ENCODE measurements at places on chromosomes 2 and 18.
A peak's percentile ranks its signal among the peaks of the same experiment; 100 is the strongest.

DNA sequence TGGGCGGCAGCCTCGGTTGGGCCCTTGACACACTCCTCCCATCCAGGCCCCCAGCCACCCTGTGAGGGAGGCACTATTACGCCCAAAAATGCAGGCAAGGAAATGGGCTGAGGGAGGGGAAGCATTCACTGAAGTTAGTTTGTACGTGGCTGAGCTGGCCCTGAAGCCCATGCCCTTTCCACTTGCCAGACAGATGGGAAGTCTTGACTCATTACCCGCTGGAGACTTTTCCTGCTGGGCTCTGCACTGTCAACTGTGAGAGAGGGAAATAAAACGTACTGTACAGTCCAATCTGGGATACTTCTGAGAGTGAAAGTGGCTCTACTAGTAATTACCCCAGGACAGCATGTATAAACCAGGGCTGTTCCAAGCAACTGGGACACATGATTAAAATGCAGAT lies 125.9 kb downstream of the MSH2 start:
- DNase-seq: no peak

DNA sequence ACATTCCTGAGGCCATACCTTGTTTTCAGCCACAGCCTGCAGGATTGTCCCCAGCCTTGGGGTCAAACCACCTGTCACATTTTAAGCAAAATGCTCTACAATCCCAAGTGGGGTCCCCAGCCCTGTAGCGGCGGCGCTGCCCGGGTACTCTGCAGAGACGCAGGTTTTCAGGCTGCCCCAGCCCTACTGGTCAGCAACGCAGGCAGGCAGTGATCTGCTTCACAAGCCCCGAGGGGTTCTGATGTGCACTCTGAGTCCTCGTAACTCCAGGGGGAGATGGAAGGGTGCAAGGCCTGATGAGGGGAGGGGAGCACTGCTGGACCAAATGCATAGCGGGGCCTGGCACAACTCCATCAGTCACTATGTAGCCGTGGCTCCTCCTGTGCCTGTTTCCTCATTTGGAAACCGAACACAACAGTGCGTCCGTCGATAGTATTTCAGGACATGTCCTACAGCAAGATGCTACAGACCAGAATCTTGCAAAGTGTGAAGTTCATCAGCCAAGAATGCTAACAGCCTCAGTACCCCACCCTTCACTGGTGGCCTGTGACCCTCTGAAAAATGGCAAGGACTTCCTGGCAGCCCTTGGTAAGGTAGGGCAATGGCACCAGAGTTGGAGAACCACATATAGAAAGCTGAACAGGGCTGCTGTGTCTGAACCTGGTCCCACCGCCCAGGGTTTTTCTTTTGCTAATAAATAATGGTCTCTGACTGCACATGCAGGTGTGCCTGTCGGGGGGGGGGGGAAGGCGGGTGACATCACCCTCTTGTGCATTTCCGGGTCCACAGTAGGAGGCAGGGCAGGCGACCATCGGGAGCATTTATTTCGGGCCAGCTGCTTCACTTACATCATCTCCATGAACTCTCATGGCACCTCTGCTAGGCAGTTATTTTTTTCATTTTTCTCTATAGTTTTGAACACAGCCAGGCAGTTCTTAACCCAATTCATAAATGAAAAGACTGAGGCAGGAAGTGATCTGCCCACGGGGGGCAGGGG lies 50.6 kb upstream of the TFCP2L1 start:
- no peak for DNase-seq

DNA sequence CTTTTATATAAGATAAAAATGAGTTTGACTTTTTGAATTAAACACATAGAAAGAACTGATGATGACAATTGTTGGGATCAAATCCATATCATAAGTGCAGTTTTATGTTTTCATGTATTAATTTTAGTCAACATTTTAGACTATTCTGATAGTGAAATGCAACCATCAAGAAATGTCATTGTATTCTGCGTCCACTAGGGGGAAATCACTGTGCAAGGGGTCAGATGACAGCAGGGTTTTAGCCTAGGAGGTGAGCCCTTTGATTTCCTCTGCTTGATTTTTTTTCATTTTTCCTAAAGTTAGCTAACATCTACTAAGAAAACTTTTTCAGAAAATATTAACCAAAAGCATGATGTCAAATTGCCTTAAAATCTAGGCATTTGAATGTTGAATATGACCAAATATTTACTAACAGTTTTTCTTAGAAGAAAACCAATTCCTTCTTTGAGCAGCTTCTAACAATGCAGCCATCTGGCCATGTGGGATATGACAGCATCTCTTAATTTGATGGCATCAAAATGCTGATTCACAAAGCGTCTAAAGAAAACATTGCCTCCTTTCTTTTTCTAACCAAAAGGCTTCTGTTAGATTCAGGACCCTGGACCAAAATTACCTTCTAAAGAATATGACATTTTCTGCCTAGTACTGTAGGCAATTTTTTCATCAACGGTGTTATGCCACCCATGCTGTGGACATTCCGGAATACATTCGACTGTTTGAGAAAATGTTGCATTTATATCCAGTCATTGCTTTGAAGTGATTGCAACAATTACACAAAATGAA lies 141.5 kb downstream of the SPHKAP start:
- DNase-seq: peak; percentile 7

- DNase-seq: peak; percentile 52
Measured at GRCh38 chr2:16635791-16636699, 29.6 kb downstream of the CYRIA start.

DNA sequence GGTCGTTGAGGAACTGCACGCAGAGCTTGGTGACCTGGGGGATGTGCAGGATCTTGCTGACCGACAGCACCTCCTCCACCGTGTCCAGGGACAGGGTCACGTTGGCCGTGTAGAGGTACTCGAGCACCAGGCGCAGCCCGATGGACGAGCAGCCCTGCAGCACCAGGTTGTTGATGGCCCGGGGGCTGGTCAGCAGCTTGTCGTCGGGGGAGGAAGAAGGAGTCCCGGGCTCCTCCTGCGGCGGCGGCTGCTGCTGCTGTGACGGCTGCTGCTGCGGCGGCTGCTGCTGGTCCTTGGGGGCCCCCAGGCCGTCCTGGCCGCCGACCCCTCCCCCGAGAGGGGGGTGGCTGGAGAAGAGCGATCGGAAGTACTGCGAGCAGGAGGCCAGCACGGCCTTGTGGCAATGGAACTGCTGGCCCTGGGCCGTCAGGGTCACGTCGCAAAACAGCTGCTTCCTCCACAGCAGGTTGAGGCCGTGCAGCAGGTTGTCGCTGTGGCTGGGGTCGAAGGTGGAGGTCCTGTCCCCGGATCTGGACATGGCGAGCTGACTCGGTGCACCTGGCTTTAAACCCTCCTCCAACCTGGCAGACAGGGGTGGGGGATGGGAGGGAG lies 2.7 kb downstream of the KLHL14 start:
- no peak for DNase-seq

GRCh38 chr2:12348216-12348615 lies 368.5 kb upstream of the TRIB2 start:
- no peak for DNase-seq

DNA sequence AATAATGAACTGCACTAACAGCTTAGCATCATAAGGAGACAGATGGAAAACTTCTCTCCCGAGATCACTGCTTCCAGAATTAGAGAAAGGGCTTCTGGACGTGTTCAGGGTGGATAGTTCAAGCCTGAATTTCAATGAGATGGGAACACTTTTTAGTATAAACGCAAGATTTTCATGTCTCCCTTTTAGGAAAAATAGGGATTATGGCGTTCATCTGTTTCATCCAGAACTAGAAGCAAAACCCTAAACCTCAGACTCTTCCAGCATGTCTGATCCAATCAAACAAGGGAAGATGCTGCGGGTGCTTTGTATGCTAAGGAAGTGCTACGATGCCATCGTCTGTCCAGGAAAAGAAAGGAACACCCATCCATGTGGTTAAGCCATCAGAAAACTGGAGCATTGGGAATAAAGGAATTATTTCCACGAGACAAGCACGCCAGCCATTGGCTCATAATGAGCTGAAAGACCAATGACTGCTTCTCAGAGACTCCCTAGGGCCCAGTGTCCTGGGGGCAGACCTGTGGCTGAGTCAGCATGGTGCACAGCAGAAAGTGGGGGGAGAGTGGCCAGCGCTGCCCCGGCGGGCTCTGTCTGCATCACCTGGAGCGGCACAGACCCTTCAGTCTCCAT lies 65.9 kb upstream of the AFF3 start:
- no peak for DNase-seq

GRCh38 chr2:21467910-21468309 lies 344.1 kb downstream of the TDRD15 start:
- DNase-seq: no peak

- DNase-seq: no peak
Measured at GRCh38 chr18:22999212-22999611, 66.1 kb downstream of the RBBP8 start.

DNA sequence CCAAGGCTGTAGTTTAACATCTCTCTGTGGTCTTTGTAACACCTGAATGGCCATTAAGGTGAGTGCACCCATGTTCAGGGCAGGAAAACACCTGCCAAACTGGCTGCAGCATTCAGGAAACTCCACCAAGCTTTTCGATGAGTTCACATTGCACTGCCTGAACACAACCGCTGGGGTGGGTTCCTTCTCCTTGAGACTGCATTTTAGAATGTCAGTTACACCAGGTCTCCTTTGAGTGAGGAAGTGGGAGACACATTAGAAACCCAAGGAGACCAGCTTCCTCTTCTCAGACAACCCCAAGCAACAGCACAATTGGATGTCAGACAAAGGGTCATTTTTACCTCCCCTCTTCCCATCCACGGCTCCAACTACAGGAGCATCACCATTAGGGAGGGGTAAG lies 35.2 kb downstream of the CYRIA start:
- peak; percentile 96 for DNase-seq

GRCh38 chr18:23826850-23827620 lies 137.8 kb downstream of the LAMA3 start:
- DNase-seq: no peak

Measured in MV-4-11 (cell line).